Activated naive CD8-positive, alpha-beta T cell treated with anti-CD3 and anti-CD28 coated beads for 36 hours (primary cell): ENCODE measurements at places on chromosomes 6 and 20.

GRCh38 chr6:89559487-89559886, 79.1 kb downstream of the LYRM2 start:
- DNase-seq = no peak

DNA sequence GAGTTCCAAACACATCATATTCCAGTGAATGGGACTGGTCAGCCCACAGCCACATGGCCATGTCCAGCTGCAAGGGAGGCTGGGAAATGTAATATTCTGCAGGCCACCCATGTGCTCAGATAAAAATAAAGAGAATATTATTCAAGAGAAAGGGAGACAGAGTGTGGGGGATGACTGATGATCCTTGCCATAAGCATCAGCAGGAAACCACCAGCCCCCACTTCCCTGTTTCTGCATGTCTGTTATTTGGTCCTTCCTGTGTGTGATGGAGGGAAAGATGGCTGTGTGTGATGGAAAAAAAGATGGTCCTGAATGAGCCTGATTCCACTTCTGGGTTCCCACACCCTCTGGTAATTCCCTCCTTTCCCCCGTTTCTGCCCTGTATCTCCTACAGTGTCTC, 13.1 kb upstream of the RSPO4 start:
- no peak for DNase-seq

GRCh38 chr20:9156529-9157280, 87.8 kb downstream of the PLCB4 start:
- DNase-seq = no peak

DNA sequence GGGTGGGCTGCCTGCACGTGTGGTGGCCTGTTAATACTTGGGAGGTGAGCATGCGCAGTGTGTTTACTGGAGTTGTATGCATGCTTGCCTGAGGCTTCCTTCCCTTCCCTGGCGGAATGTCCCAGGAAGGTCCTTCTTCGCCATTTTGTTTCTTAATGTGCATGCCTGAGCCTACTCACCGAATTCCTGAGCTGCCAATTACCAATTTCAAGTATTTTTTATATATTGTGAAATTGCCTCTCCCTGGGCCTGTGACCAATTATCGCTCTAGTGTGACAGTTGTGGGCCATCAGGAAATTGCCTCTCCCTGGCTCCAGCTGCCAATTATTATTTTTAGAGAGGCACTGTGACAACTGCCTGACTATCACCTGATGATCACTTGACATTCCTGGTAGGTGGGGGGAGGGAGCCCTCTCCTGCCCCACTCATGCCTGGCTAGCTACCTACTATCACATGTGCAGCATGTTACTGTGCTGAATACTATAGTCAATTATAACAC, 70.0 kb downstream of the FAM50B start:
- no peak for DNase-seq

GRCh38 chr6:66538551-66539135, 831.6 kb upstream of the EYS start:
- no peak for DNase-seq

GRCh38 chr6:130943738-130944137, 116.5 kb downstream of the SMLR1 start:
- no peak for DNase-seq

DNA sequence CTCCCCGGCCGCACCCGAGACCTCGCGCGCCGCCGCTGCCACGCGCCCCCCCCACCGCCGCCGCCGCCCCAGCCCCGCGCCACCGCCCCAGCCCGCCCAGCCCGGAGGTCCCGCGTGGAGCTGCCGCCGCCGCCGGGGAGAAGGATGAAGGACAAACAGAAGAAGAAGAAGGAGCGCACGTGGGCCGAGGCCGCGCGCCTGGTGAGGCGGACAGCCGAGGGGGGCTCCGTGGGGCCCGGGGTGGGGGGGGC, 426 bp downstream of the ASXL1 start:
- no peak for DNase-seq

GRCh38 chr20:1827974-1828785, 67.0 kb upstream of the SIRPA start:
- DNase-seq = no peak

DNA sequence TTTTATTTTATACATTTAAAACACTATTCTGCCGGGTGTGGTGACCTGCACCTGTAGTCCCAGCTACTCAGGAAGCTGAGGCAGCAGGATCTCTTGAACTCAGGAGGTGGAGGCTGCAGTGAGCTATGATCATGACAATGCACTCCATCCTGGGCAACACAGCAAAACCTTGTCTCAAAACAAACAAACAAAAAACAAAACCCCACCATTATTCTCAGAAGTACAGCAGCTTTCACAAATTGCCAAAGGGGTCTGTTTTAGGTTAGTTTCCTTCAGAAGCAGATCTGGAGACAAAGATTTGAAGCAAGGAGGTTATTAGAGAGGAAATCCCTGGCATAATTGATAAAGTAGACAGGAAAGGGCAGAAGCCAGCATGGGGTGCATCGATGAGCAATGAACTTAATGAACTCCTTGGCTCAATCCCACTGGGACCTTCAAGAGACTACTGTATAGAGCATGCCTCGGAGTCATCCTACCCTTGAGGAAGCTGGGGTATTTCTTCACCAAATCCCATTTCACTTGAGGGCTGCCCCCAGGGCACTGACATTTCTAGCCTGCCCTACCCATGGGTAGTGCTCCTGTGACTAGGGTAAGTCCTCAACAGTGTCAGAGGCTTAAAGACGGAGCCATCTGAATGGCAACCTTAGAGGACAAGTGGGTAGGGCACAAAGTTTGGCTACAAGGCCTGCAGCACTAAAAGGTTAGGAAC, 43.2 kb upstream of the DDR1 start:
- DNase-seq = no peak

DNA sequence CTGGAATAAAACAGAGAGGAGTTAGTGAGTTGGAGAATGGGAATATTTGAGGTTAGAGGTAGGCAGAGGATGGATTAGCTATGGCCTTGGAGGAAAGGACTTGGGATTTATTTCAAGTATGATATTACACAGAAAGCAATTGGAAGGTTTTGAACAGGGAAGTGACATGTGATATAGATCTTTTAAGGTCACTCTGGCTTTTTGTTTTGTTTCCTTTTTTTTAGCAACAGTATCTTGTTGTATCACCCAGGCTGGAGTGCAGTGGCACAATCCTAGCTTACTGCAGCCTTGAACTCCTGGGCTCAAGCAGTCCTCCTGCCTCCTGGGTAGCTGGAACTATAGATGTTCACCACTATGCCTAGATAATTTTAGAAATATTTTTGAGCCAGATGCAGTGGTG, 190.3 kb downstream of the UTRN start:
- no peak for DNase-seq

GRCh38 chr6:108737594-108738546, 110.4 kb upstream of the ARMC2 start:
- no peak for DNase-seq

GRCh38 chr6:138499303-138500018, at the start of gene NHSL1:
Gene NHSL1, minus strand, starts transcription at chr6:138499494. Its CDS starts 204 bp downstream, at chr6:138499290.
- no peak for DNase-seq

DNA sequence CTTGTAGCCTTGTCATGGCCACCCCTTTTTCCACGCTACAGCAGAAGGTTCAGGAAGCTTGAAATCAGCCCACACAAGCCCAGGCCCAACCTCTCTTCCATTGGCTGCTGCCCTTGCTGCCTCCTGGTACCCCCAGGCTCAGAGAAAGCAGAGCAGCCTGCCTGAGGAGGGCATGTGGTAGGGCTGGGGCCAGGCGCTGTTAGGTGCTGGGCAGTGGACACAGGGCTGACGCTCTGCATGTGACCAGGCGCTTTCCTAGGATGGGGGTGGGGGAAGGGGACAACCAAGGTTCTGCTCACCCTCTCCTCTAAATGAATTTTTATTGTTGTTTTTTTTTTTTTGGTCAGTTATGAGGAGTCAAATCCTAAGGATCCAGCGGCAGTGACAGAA, 36.3 kb upstream of the ID1 start:
- DNase-seq = no peak

DNA sequence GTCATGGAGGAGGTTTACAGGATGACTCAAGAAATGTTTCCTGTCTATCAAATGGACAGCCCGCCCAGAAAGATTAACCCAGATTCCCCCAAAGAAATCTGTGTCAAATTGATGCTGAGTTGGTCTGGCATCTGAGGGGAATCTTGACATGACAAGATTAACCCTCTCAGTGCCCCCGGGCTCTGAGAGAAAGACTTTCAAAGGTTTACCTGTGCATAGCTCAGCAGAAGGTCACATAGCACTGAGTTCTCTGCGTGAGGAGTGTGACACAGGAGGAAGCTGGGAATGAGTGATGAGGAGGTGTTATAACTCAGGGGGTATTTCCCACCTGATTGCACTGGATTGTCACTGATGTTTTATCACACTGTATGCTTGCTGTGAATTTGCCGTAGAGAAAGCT, 601.2 kb downstream of the DHX35 start:
- no peak for DNase-seq

- no peak for DNase-seq
These were observed 55.0 kb upstream of the VSX1 start for GRCh38 chr20:25136643-25137559.

DNA sequence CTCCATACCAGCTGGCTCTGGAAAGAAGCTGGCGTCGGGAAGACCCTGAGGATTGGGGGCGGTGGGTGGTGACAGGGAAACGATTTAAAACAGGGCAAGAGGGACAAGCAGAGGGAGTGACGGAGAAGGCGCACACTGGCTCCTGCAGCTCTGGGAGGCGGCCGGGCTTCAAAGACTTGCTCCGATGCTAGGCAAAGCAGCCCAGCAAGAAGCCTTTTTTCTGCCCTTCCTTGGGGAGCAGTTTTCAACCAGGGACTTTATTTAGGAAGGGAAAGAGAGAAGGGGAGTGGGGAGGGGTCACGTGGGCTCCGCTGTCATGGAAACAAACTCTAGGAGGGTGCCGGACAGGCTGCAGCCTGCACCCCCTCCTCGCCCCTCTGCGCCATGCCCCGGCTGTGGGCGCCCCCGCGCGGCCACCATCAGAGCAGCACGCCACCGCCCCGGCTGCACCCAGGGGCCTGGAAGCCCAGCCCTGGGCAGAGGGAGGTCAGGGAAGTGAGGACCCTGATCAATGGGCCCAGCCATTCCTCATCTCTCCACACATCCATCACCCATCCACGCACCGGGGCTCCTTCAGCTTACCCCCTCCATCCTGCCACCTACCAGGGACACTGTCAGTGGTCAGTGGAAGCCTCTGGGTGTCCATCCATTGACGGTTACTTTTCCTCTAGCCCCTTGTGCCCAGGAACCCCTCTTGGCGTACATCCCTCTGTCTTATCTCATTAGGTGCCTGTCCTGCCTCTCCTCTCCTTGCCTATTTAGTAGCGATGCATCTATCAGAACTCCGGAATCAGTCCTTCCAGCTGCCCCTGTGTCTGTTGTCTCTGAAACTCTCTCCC, 66.6 kb upstream of the CCDC167 start:
- DNase-seq = peak; percentile 78

- DNase-seq = no peak
These were observed 3.3 kb upstream of the MOG start for GRCh38 chr6:29653452-29654038.

- DNase-seq = peak; percentile 44
These were observed 193.7 kb downstream of the GPX5 start for GRCh38 chr6:28719275-28719940.
